Activated CD4-positive, alpha-beta memory T cell treated with anti-CD3 and anti-CD28 coated beads for 36 hours (primary cell): ENCODE measurements at places on chromosomes 6 and 20.
A peak's percentile ranks its signal among the peaks of the same experiment; 100 is the strongest.

DNA sequence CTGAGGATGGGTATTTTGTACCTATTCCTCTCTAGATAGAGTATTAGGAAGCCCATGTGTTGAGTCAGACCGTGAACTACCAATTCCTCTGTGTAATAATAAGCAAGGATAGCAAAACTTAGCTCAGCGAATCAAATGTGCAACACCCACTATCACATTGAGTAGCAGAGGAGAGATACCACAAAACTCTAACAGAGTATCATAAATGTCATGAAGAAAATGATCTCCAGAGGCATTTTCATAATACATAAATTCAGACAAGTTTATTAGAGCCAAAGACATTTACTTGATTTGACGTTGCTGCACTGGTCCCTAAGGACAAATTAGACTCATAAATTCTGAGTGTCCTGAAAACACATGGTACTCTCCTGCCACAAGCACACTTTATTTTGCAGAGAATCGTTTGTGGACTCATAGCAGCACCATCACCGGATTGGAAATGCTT, 245.2 kb downstream of the HAO1 start:
- no peak for DNase-seq

GRCh38 chr20:25040438-25040831, 17.5 kb downstream of the ACSS1 start:
- DNase-seq: no peak

DNA sequence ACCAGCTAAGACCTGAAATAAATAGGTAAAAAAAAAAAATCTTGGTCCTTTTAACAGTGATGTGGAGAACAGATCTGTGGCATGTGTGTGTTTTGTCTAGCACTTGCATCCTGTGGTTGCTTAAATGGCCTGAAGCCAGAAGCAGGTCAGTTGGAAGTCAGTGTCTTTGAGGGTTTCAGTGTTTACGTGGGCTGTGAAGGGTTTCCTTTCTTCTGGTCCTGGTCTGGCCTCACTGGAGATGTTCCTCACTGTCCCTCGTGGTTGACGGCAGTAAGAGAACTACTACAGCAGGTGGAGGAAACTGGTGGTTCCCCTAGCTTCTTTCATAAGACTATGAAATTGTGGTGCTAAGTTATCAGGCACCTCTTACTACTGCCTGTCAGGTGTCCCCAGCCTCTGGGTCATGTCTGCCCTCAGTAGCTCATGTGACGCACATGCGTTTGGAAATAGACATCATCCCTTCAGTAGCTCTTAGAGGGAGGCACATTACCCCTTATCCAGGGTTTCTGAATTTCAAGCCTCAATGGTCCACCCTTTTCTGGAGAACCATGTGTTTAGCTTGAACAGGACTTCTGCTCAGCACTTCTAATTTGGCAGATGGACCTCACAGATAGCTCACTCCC, 59.4 kb upstream of the SCP2D1 start:
- no peak for DNase-seq

DNA sequence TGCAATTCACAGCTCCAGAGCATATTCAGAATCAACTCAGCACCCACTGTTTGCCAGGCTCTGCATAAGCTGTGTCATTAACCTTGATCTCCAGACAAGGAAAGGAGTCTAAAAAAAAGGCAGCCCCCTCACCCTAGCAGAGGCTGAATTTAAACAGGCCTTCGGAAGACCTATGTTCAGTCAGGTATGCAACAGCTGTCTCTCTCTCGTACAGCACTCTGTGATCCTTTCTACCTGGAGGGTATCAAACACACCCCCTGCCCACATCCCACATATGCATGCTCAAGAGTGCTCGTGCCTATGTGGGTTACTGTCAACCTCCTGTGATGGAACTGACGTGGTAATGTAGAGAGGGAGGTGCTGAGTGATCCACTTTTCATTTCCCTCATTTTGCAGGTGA, 8.5 kb downstream of the PLAGL2 start:
- DNase-seq: no peak

DNA sequence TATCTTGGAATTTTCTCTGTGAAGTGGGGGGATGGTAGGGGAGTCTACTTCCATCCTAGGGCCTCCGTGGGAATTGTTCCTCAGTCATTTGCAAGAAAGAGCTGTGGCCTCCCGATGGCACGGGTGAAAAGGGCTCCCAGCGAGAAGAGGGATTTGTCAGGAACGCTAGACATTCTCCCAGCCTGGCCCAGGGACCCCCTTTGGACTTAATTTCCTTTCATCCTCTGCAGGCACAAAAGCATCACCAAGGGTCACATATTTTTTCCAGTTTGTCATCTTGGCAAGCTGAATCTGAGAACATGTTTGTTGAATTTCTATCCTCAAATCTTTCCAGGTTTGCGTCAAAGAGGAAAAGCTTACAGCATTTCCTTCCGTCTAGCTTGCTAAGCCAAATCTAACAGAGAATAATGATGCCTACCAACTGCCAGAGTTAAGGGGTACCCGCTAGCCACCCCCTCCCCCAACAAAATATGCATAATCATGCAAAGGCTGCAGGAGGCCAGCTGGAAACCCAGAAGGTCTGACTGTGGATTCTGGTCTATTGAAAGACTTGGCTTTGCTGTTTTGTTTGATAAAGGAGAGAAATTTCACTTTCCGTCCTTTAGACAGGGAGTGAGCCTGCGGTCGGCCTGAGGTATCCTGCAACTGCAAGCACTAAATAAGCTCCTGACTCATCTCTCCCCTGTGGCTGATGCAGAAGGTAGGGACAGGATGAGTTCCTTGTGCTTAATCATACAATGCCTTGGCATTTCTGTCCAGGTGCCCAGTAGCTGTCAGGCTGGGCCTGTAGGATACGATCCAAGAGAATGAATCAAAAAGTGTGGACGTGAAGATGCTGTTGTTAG, 23.1 kb downstream of the PSMG4 start:
- no peak for DNase-seq

GRCh38 chr6:313917-314316, 21.6 kb downstream of the DUSP22 start:
- DNase-seq: no peak

- DNase-seq: no peak
Measured at GRCh38 chr6:101397199-101397598, 3.7 kb downstream of the GRIK2 start.

- DNase-seq: no peak
Measured at GRCh38 chr20:63509088-63509564, 10.2 kb upstream of the EEF1A2 start.

DNA sequence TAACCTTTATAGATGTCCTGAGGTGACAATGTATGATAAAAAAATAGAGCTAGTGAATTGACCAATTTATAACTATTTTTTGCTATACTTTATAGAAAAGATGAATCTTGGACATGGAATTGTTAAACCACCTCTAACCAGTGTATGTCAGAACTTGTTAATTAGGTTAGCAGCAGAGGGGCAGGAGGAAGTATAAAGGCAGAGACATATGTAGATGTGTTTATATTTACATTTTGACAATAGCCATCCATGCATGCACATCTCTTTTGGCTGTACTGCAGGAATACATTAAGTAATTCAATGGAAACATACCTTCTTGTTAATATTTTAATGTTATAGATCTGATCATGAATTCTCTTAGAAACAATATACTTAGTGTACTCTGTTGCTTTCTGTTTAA, 254.6 kb upstream of the NT5E start:
- DNase-seq: no peak

- DNase-seq: peak; percentile 37
Measured at GRCh38 chr20:35146299-35146919, 727 bp downstream of the EDEM2 start.

GRCh38 chr6:98977671-98978292, 30.0 kb upstream of the FBXL4 start:
- DNase-seq: no peak

- DNase-seq: no peak
Measured at GRCh38 chr6:169955731-169956437, 204.5 kb downstream of the ERMARD start.

DNA sequence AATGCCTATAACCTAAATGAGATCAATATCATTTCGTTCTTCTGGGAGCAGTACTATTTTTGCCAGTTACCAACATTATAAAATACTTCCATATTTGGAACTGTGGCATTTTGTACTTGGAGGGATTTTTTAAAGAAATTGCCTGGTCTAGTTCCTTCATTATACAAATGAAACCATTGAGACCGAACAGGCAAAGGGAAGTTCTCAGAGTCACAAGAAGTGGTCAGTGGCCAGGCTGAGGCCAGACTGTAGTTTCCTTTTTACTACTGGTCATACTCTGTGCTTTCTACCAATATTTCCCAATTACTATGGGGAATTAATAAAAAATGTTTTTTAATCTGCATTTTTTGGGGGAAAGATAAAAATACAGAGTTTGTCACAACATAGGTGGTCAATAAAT, 332.0 kb downstream of the NRN1 start:
- DNase-seq: no peak

- no peak for DNase-seq
Measured at GRCh38 chr20:52592567-52592966, 379.6 kb upstream of the TSHZ2 start.

GRCh38 chr6:117025310-117025709, 148.3 kb downstream of the RFX6 start:
- DNase-seq: no peak

GRCh38 chr20:57167971-57168701, 98.3 kb downstream of the BMP7 start:
- DNase-seq: no peak

DNA sequence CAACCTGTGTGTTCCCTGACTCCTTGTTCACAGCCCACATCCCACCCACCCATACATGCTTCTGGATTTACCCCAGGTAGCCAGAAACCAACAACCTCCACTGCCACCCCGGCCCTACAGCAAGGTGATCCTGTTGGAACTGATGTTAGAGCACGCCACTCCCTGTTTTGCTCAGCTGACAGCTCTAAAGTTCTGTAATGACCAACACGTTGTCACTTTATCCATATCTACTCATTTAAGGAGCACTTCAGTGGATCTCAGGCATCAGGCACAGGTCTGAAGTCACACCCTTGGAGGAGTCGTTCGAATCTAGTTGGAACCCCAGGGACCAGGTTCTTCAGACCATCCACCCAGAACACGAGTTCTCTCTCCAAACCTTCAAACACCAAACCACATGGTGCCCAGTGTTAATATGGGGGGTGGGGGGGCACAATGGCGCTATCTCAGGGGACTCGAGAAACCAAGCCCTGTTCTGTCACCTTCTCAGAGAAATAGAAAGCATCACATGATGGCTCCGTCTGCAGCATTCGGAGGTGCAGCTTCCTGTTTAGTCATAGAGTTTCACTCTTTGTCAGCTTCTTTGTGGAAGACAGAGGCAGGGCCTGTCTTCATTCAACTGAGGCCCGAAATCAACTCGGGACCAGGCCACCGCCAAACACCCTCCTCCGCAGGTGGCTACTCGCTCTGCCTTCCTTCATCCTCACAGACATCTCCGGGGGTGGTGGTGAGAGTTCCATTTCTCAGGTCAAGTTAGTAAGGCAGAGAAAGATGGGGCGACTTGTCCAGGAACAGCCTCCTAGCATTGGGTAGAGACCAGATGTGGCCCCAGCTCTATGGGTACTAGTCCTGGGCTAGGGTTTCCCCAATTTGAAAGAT, 142.2 kb downstream of the NFATC2 start:
- peak; percentile 86 for DNase-seq

DNA sequence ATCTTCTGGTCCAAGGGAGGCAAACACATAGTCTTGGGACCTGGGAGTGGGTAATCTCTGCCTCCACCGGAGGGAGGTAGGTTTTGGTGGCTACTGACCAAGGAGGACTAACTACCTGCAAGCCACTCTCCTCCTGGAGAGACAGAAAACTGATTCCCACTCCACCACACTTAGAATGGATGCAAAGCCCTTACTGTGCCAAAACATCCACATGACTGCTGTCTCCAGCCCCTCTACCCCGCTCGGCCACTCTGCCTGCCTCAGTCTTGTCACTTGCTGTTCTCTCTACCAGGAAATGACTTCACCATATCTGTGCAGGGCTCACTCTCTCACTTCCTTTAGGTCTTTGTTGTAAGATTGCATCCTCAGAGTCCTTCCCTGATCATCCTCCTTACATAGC, 129.5 kb upstream of the ARG1 start:
- DNase-seq: peak; percentile 51

GRCh38 chr6:79305020-79305419, 70.5 kb upstream of the HMGN3 start:
- no peak for DNase-seq

- no peak for DNase-seq
Measured at GRCh38 chr20:6075428-6076219, 21.8 kb upstream of the LRRN4 start.

GRCh38 chr6:136007345-136007744, 155.8 kb downstream of the PDE7B start:
- no peak for DNase-seq
